Astrocyte (in vitro differentiated cells and primary cell): ENCODE measurements at places on chromosomes 6 and 20. TPM values are rescaled to one million over a fixed set of nuclear protein-coding genes. Genes with fewer than 3 reads are reported as not detected.

Gene SLC35D3
- not detected in 2 replicates for total RNA-seq

DNA sequence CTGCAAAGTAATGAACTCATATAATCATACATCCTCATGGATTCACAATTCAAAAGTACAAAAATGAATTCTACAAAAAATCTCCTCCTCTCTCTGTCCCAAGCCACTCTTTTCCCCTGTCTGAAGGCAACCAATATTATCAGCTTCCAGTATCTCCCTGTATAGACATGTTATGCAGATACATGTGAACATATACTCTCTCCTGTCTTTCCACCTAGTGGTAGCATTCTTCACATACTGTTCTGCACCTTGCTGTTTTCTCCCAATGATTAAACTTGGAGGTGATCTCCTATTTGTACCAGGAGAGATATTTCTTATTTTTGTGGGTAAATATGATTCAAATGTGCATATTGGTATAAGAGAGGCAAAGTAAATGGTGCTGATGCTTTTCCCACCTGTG lies 416.4 kb downstream of the EPM2A start:
- no peak for DNase-seq

GRCh38 chr6:5334341-5334740 lies 73.0 kb downstream of the FARS2 start:
- peak; percentile 22 for DNase-seq

GRCh38 chr20:48387675-48388074 lies 440.1 kb downstream of the PREX1 start:
- no peak for DNase-seq

- no peak for DNase-seq
Measured at GRCh38 chr20:4099905-4100675, 84.7 kb upstream of the RNF24 start.

DNA sequence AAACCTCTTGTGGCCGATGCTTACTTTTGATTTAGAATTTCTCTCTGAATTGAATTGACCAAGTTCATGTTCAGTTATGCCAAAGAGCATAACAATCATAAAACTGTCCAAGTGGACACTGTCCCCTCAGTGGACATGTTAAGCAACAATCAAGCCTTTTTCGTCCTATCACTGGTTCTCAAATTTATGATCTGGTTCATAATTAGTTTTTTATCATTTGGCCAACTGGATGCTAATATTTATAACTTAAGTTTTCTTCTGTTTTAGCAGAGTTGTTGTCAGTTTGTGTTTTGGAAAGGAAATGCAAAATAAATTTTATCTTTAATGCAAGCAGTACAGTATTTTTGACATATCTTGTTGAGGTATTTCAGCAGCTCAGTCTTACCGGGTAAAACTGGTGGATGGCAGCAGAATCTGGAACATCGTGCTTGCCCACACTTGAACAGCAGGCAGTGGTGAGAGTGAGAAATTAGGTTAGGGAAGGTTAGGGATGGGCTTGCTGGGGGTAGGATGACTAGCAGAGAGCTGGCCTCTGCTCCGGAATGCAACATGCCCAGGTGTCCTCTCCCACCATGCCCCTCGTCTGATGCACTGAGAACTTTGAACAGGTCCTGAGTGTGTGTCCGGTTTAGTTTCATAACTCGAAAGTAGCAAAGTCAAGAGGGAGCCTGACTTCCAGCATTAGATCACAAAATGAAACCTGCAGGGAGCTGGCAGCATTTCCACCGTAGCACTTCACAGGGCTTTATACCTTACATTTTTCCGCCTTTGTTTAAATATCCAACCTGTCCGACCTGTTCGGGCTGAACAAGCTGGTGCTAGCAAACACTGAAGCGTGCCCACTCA lies 93.1 kb downstream of the RREB1 start:
- no peak for DNase-seq

Gene FAXC
- total RNA-seq: 7.4 and 9.9 TPM in 2 replicates

Gene SLC17A2
- total RNA-seq: not detected in 2 replicates

Gene PCMTD2
- total RNA-seq: 37.8 and 40.0 TPM in 2 replicates

DNA sequence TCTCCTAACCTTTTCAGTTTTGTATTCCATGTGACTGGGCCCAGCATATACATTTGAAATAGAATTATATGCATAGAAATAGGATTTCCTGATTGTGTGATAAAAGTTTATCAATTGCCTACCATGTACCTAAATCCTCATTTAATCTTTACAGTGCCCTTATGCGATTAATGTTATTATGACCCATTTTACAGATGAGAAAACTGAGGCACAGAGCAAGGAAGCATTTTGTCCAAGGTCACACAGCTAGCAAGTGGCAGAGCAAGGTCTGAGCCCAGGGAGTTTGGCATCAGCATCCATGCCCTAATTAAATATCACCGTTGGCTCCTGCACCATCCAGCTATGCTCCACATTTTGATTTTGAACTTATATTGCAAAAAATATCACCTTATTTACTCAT lies 28.2 kb upstream of the PAX1 start:
- DNase-seq: no peak

Gene WFDC12
- not detected in 2 replicates for total RNA-seq

Gene OR12D3
- not detected in 2 replicates for total RNA-seq

GRCh38 chr6:166556863-166557322 lies 29.6 kb downstream of the RAMACL start:
- DNase-seq: peak; percentile 93

DNA sequence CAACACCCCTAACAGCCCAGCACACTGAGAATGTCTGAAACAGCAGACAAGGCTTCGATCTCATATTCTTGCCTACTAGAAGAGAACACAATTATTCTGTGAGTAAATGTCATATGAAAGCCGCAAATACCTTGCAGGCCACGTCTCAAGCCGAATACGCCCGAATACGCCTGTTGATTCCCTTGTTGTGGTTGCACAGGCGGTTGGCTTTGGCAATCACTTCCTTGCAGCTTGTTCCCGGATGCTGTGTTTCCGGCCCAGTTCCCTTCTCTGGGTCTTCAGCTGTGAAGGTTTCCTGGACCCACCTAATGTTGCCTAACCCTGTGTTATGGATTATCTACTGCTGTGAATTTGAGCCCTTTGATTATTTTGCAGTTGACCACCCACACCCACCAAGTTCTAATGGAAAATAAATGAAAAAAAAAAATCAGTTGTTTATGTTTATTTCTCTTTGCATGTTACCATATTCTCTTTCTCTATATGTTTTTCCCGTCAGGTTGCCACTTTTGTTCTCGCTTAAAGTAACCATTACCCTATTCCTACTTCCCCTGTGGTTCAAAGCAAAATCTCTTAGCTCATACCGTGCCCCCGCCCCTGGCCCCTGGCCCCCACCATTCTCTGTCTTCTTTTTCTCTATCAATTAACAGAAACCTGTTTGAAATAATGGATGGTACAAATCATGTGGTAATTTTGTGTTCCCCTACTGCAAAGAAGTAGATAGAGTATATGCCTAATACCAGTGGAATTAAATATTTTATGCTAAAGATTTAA lies 172.4 kb downstream of the ADGB start:
- DNase-seq: no peak

Gene STX11
- total RNA-seq: 1.9 and 2.0 TPM in 2 replicates

Gene SNX21
- 13.3 and 14.2 TPM in 2 replicates for total RNA-seq

DNA sequence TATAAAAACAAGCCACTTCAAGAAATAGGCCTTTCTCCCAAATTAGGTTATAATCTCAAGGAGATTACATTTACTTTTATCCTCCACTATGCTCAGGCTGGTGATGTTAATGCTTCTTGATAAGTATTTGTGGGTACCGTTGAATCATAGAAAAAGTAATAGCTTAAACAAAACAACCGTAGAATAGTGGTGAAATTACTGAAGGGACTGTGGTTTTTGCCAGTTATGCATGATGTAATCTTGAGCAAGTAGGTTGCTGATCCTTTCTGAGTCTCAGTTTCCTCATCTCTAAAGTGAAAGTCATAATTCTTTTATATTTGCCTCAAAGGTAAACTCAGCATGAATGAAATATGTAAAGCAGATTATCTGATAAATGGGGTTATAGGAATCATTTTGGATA lies 187.3 kb upstream of the JAG1 start:
- DNase-seq: peak; percentile 96

- DNase-seq: no peak
Measured at GRCh38 chr6:166739117-166739975, 112.3 kb upstream of the RPS6KA2 start.

DNA sequence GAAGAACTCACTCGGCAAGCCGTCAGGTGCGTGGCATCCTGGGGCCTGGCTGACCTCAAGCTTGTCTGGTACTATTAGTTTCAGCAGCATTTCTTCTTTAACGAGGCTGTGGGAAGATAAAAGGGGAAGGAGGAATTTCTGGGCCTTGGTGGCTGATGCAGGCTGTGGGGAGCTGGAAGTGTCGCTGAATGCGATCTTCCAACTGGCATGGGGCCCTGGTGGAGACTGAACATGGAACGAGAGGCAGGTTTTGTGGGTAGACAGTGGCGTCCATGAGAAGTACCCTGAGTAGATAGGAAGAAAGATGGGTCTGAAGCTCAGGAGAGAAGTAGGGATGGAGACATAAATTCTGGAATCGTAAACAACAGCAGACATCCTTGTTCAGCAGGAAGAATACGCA lies 23.9 kb downstream of the ERMARD start:
- no peak for DNase-seq

- no peak for DNase-seq
Measured at GRCh38 chr6:45420909-45421708, 43.4 kb upstream of the SUPT3H start.
